ENCODE measurements at places on chromosomes 1 and 21.

- DNase-seq: no peak
Measured at GRCh38 chr1:58748666-58749065, 35.2 kb downstream of the JUN start.

GRCh38 chr1:46689897-46690296 is 18.2 kb downstream of the TEX38 start:
- no peak for DNase-seq

GRCh38 chr21:15894596-15894995 is 164.8 kb downstream of the USP25 start:
- DNase-seq: no peak

GRCh38 chr1:76581712-76582111 is 285.6 kb upstream of the ST6GALNAC5 start:
- DNase-seq: no peak

DNA sequence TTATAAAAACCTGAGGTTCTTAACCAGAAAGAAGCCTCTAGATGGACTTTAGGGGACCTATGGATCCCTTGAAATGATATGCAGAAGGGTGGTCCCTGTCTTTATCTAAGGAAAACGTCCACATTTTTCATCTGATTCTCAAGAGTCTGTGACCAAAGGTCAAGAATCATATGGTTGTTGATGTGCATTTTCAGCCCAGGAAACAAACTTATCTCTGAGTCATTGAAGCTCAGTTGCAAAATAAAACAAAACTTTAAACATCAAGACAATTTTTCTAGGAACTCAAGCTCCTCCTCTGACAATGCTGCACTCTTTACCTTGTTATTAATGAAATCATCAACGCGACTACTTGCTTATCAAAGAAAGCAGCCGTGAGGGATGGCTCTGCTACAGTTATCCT is 83.3 kb downstream of the TIAM1 start:
- no peak for DNase-seq

DNA sequence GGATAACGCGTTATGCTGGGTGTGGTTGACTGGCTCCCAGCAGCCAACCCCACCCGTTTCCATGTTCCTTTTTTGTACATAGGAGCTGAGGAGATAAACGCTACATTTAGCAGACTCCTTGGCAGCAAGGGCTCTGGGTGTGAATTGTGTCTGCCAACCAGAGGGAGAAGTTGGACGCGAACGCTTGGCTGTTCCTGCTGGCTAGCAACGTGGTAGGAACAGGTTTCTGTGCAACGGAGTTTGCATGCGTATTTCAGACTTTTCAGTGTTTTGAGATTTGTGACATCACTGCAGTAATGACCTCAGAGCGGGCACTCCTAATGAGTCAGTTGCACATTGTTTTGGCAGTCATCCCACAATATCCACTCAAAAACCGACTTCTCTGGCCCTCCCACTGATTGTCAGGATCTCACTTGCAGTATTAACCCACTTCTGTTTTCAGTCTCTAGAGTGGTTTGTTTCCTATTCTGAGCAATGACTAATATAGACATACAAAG is 98.7 kb upstream of the RGS1 start:
- no peak for DNase-seq

- no peak for DNase-seq
Measured at GRCh38 chr1:116763787-116764465, 9.7 kb downstream of the CD2 start.

Data from activated naive CD4-positive, alpha-beta T cell (primary cell).